ENCODE measurements at places on chromosomes 6 and 20.

- DNase-seq = no peak
These were observed 13.1 kb upstream of the ZSCAN9 start for GRCh38 chr6:28211840-28212509.

DNA sequence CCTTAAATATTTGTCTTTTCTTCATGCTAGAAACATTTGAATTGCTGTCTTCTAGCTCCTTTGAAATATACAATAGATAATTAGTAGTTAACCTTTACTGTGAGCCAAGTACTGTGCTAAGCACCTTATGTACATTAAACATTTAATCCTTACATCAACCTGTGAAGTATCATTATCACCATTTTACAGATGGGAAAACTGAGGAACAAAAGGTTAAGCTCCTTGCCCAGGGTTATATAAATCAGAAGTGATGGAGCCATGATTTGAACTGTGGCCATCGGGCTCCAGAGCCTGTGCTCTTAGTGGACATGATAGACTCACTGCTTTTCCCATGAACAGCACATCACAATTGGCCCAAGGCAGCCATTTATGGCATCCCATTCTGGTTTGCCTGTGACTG lies 140.9 kb downstream of the UNC5CL start:
- no peak for DNase-seq

DNA sequence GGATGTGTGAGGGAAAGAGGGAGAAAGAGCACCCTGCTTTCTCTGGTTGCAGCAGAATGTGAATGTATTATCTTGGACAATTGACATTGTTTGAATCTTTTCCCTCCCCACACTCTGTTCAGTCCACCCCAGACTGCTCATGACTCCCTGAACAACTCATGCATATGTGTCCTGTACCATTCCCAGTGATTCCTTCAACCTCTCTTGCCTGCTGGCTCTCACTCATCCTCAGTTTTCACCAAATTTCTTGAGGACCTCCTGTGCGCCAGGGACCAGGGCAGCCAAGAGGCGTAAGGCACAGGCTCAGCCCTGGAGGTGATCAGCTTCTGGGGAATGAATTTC lies 5.4 kb downstream of the NOX3 start:
- DNase-seq = no peak

- no peak for DNase-seq
These were observed 126.2 kb downstream of the PTPRK start for GRCh38 chr6:128394167-128394566.

- DNase-seq = no peak
These were observed 29.3 kb downstream of the BCAS4 start for GRCh38 chr20:50824137-50824536.

DNA sequence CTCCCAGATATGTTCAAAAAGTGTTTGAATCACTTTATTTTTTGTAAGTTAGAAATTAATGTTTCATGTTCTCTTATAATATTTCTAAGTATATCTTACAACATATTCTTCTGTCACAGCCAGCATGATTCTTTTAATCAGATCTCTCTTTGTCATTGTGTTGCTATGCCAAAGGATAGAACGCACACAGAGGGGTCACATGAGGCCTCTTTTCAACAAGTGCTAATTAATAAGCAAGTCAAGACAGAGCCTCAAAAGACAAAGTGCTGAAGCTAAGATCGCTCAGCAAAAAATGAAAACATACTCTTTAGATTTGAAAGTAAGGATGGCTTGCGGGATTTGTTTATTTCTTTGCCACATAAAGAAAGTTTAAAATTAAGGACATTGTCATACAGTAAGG lies 508.8 kb upstream of the PTCHD4 start:
- no peak for DNase-seq

DNA sequence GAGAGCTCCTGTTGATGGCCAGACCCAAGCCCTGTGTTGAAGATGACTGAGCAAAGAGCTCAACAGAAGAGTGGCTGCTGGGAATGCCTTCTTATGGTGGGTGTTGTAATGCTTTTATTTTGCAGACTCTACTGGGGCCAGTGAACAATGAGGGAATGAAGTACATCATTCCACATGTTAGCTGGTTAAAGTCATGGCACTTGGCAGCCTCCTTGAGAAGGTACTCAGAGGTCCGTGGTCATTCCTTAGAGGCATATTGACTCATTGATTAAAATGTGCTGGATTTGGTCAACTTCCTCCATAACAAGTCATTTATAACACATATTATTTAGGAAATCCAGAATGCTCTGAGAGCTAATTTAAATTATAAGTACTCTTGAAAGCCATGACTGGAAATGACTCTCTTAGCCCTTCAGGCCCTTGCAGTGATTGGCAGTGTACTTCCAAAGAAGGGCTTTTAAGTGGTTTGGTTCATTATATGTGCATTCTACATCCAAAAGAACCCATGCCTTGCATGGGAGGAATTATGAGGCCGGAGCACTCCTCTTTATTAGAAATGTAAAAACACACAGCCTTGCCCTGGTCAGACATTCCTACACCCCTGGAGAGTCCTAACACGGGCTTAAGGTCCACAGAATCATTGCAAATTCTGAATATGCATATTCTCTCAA lies 976.9 kb downstream of the KIF16B start:
- no peak for DNase-seq

DNA sequence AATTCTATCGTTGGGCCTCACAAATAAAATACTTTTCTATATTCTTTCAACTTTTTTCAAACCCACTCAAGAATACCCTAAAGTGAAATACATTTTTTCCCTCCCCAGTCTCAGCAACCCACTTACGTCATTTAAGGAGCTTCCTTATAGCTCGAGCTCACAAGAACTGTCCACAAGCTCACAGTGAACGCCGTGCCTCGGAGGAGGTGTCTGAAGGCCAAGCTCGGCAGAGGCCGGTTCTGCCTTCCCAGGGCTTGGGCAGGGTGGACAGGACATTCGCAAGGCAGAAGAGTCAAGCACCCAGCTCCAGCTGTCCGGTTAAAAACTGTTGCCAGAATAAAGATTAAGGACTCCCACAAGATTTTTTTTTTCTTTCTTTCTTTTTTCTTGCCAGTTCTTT lies 802.3 kb downstream of the QKI start:
- no peak for DNase-seq

DNA sequence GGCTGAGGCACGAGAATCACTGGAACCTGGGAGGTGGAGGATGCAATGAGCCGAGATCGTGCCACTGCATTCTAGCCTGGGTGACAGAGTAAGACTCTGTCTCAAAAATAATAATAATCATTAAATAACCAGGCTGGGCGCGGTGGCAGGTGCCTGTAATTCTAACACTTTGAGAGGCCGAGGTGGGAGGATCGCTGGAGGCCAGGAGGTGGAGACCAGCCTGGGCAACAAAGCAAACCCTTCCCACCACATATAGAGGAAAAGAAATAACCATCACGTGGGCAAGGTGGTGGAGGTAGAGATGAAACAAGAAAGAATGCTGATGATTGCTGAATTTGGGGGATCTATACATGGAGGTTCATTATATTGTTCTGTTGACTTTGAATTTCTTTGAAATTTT lies 63.4 kb upstream of the PIM1 start:
- DNase-seq = no peak

- DNase-seq = peak; percentile 70
These were observed at the start of gene DSE for GRCh38 chr6:116370760-116371119. TSS of gene DSE (plus strand) at chr6:116370947. CDS start at chr6:116399251, 28,304 bp downstream.

DNA sequence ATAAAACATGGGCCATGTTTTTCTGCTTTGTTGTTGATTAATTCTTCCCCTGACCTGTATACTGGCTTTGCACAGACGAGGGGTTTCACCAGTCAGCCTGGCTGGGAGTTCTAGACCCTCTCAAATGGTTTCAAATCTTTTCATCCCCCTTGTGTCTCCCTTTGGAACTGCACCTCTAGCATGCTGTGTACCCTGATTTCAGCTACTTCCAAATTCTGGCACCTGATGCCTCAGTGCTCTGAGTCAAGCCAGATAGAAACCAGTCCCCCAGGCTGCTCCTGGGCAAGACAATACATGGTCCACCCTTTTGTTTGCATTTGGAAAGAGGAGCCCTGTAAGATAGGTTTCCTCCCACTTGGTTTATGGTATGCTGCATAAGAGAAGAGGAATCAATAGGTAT lies 290.2 kb downstream of the BTBD3 start:
- no peak for DNase-seq

GRCh38 chr20:20373091-20373571 lies 5.2 kb downstream of the INSM1 start:
- no peak for DNase-seq

- DNase-seq = no peak
These were observed 53.0 kb downstream of the SASH1 start for GRCh38 chr6:148395583-148396101.

DNA sequence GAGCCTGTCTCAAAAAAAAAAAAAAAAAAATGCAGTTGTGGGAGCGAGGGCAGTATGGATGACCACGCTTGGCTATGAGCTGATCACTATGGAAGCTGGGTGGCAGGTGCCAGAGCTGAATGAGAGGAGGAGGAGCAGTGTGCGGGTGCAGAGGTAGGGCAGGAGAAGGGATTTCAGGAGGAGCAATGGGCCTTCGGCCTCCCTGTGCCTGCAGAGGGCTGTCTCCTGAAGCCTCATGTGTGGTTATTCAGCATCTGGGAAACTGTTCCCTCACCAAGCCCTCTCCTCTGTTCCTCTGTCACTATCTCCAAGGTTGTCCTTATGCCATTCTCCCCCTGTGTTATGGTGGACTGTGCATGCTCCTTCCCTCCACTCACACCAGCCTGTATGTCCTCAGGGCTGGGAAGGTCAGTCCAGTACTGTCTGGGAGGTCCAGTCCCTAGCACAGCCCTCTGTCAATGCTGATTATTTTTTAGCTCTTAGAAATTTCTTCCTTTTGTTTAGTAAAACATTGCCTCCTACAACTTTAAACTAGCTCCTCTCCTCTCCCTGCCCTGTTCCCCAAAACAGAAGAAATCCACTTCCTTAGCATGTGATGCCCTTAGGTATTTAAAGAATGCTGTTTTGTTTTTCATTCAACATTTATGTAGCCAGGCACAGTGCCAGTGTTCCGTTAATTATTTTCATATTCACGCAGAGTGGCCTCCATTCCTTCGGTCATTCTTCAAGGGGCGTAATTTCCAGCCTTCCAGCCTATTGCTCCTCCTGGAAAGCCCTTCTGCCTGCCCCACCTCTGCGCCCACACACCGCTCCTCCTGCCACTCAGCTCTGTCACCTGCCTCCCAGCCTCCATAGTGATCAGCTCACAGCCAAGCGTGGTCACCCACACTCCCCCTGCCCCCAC lies 48.9 kb downstream of the CNBD2 start:
- DNase-seq = no peak

DNA sequence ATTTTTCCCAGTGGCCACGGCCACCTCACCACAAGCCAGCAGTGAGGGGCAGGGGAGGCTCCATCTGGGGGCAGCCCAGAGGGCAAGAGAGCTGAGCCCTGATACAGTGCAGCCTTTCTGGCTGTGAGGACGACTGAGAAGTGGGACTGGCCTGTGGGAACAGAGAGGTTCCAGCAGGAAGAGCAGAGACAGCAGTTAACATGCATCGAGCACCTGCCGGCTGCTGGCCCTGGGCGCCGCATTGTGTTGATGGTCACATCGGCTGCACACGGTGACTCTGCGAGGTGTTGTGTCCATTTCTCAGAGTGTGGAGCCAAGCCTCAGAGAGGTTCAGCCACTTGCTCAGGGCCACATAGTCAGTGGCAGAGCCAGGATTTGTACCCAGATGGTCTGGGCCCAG lies 9.8 kb downstream of the FOXS1 start:
- DNase-seq = no peak

- DNase-seq = no peak
These were observed 115.0 kb downstream of the SLC24A3 start for GRCh38 chr20:19327401-19327800.

DNA sequence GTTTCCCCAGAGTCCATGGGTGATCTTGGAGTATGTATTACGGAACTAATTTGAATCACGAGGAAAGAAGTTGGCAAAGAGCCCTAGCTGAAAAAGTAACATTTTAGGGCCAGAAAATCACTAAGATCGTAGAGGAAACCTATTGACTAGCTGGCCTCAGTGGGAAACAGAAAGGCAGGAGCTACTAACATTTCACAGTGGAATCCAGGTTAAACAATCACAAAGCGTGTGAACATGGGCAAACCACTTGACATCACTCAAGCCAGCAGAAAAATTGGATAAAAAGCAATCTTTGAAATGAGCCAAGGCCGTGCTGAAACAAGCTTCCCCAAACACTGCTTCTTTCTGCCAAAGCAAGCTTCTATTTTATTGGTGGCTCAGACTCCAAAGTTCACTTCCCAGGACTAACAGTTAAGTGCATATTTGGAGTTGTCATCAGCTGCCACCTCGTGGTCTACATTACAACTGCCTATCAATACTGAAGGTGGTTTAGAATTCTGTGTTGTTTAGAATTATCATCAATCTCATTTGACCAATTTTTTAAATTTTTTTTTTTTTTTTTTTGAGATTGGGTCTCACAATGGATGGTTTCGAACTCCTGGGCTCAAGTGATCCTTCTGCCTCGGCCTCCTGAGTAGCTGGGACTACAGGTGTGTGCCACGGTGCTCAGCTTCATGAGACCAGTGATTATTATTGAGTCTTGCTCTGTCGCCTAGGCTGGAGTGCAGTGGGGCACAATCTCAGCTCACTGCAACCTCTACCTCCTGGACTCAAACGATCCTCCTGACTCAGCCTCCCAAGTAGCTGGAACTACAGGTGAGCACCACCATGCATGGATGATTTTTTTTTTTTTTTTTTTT lies 10.6 kb downstream of the RPS10 start:
- DNase-seq = no peak

- peak; percentile 33 for DNase-seq
These were observed 42.0 kb upstream of the PLCG1 start for GRCh38 chr20:41095110-41095969.

- no peak for DNase-seq
These were observed 257.8 kb upstream of the KCNQ5 start for GRCh38 chr6:72363844-72364740.

DNA sequence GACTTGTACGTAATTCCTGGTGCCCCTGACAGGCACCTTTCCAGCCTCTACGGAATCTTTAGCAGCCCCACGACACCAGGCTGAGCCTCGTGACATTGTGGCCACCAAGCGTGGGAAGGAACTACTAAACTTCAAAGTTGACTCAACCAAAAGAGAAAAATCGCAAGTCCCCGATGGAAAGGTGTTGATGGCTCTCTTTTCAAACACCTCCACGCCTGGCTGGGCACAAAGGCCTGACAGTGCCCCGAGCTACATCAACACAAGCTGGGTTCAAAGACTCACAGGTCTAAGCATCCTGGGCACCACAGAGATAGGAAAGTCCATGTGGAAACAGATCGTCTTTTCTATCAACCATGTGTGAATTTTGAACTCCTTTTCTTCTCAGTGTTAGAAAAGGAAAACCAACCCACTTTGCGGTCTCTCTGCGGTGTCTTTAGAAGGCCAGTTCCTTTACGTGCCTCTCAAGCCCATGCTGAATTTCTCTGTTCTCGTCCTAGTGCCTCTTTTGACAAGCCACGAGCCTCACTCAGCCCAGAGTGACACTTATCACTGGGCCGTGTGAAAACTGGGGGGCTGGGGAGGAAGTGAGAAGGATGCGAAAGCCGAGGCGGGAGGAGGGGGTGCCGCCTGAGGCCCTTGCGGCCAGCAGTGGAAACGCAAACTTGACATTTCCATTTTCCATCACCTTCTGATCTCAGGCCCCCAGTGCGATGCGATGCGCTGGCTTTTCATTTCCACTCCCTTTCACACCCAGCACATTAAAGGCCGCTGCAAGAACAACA lies 59.4 kb downstream of the GFOD1 start:
- peak; percentile 47 for DNase-seq

Measured in GM18507 (cell line).